ENCODE measurements at places on chromosomes 5 and 9. TPM values are rescaled to one million over a fixed set of nuclear protein-coding genes. Genes with fewer than 3 reads are reported as not detected.

GRCh38 chr9:37565661-37566618 is 10.2 kb downstream of the FBXO10 start:
- DNase-seq: no peak

The HSD17B3 gene
- 1.4 TPM for polyA plus RNA-seq

GRCh38 chr9:88587182-88587581 is 52.2 kb downstream of the NXNL2 start:
- DNase-seq: no peak

The UBE2QL1 gene
- polyA plus RNA-seq: 0.70 TPM

GRCh38 chr9:16191691-16192402 is 639.0 kb downstream of the CCDC171 start:
- peak; percentile 65 for DNase-seq

DNA sequence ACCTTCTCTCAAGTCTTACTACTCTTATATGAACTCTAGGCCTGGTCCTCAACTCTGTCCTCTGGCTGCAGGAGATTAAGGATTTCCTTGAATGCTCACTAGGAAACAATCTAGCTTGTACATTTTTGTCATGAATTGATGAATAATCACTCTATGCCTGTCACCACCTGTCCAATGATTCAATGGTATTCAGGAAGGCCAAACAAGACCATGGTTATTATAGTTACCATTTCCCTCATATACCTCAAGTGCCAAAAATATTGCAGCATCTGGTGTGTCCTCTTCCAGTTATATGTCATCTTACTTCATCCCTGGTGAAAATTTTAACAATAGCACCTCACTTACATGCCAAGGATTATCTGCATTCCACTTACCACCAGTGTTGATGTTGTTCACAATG is 179.0 kb upstream of the MOCS2 start:
- DNase-seq: no peak

DNA sequence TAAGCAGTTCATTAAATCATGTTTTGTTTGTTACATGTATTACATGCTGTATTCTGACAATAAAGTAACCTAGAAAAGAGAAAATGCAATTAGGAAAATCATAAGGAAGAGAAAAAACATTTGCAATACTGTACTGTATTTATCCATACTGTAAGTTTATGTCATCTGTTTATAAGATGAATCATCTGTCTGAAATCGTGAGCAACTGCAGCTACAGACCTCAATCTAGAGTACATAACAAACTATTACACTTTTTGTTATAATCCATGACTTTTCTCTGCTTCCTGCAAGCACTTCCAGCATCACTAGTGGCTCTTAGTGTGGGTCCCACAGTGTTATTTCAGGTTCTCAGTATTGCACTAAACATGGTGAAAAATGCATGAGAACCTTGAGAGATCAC is 144.4 kb upstream of the NR4A3 start:
- no peak for DNase-seq

DNA sequence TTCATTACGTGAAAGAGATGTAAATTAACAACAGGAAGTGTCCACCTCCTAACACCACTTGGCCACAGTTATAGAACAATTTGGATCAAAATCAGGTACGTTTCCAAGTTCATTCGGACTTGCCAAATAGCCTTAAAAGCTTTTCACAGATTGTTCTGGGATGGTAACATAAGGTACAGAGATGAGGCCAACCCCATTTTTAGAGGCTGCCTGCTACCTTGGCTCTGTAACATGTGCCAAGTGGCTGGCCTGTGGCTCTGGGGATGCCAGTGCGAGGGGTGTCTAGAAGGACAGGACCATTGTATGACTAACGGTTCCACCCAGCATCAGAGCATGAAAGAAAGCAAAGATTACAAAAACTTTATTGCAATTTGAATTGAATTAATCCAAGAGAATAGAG is 91.0 kb downstream of the LHFPL2 start:
- DNase-seq: no peak

DNA sequence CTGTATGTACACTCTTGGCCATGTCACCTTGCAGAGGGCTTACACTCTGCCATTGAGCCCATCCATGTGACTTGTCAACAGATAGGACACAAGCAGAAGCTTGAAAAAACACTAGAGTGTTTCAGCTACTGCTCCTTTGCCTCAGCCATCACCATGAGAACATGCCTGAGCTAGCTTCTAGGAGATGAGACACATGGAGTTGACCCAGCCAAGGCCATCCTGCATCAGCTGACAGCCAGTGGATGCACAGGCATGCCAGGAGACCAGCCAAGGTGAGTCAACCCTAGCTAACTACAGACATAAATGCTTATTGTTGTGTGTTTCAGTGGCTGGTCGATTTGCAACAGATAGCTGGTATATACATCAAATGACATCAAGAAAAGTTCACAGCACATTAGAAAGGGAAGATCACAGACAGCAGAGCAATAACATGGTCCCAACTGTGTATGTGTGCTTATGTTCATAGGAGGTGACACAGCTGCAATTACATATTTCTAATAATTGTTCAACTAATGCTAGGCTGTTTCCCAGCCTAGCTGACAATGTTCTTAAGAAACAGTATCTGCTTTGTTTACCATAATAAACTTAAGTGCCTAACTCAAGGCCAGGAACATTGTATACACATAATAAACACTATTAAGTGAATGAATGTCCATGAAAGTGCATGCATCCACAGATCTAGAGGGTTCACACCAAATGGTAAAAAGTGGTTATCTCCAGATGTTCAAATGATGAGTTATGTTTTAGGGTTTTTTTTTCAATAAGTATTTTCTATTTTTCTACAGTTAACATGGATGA is 105.7 kb downstream of the SPOCK1 start:
- DNase-seq: no peak

- no peak for DNase-seq
Observed at GRCh38 chr9:122134822-122135528, 24.6 kb downstream of the NDUFA8 start.

DNA sequence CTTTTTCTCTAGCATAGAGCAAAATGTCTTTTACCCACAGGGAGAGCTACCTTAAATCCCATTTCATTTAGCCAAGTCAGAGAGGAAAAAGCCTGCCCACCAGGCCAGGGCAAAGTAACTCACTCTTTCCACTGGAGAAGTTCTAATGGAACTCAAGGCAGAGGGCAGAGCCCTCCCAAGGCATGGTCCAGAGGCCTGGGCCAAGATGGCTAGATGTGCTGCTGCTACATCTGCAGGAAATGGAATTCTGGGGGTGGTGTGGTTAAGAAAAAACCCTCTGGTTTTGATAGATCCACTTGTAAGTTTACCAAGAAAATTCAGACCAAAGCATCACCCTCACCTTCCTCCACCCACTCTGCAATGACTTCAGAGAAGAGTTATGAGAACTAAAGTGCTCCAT is 37.3 kb downstream of the CSF2 start:
- no peak for DNase-seq

DNA sequence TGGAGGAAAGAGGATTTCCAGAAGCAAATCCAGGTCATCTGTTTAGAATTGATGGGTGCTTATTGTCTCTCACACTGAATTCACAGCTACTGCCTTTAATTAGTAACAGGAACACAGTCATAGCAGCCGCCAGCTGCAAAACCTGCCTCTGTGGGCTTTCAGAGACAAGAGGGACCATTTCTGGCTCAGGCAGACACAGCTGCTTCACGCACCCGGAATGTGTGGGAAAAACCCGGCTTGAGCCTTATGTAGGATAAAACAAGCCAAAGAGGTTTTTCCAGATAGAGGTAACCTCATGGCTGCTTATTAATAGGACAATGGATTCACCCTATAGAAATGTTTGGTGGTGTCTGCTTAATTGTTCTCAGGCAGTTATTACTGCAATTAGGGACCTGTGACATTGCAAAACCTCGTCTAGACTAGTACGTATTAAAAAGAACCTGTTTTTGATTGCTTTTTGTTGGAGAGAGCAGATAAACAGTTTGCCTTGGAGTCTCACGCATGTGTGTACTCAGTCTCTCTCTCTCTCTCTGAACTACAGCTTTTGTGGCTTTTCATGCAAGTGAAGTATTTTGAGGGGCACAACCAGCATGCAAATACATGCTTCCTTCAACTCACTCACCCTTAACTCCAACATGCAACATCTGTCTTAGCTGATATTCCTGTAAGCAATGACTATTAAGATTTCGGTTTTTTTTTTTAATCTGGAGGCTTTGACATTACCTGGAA is 302.7 kb downstream of the PLK2 start:
- no peak for DNase-seq

The AQP3 gene
- 30.7 TPM for polyA plus RNA-seq
